ENCODE measurements at places on chromosomes 12 and 14. TPM values are rescaled to one million over a fixed set of nuclear protein-coding genes. Genes with fewer than 3 reads are reported as not detected.

The EML5 gene
- 3.8 TPM for total RNA-seq

The POLE2 gene
- total RNA-seq = 40.3 TPM

GRCh38 chr12:38389614-38390013 lies 73.0 kb downstream of the ALG10B start:
- H3K27ac ChIP-seq = no peak overlapping the region
- no peaks in the 10 kb centered on the region for H3K4me1 ChIP-seq
- no peak overlapping the region for H3K4me3 ChIP-seq

DNA sequence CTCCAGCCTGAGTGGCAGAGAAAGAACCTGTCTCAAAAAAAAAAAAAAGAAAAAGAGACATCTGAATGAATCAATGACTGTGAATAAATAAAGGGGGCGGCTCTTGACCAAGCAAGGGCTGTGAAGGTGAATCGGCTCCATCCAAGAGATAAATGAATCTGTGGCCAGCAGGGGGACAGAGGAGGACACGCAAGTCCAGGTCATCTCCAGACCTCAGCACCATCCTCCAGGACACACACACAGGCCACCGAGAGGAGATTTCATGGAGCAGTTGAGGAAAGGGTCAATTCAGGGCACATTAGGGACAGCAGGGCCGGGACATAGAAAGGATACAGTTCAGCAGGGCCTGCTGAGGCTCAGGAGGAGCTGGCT lies 21.6 kb downstream of the TRPV4 start:
- no peak for DNase-seq
- H3K27me3 ChIP-seq = peaks cover 3% of the 10 kb centered on the region
- no peak overlapping the region for H3K27ac ChIP-seq
- no peaks in the 10 kb centered on the region for H3K4me1 ChIP-seq

GRCh38 chr12:41310367-41310766 lies 122.2 kb downstream of the PDZRN4 start:
- H3K4me1 ChIP-seq = no peaks in the 10 kb centered on the region
- no peaks in the 10 kb centered on the region for H3K36me3 ChIP-seq
- no peak overlapping the region for H3K4me3 ChIP-seq
- no peaks in the 10 kb centered on the region for H3K27me3 ChIP-seq
- no peak for DNase-seq
- no peak overlapping the region for H3K27ac ChIP-seq

All from activated naive CD4-positive, alpha-beta T cell treated with anti-CD3 and anti-CD28 coated beads for 36 hours (primary cell).